Activated CD4-positive, alpha-beta T cell treated with anti-CD3 and anti-CD28 coated beads, Interleukin-2, amount 10 ng/mL, durations not matched to agents 24 days and 14 days (primary cell): ENCODE measurements at places on chromosomes 4 and X. TPM values are rescaled to one million over a fixed set of nuclear protein-coding genes. Genes with fewer than 3 reads are reported as not detected.
A peak's percentile ranks its signal among the peaks of the same experiment; 100 is the strongest.

DNA sequence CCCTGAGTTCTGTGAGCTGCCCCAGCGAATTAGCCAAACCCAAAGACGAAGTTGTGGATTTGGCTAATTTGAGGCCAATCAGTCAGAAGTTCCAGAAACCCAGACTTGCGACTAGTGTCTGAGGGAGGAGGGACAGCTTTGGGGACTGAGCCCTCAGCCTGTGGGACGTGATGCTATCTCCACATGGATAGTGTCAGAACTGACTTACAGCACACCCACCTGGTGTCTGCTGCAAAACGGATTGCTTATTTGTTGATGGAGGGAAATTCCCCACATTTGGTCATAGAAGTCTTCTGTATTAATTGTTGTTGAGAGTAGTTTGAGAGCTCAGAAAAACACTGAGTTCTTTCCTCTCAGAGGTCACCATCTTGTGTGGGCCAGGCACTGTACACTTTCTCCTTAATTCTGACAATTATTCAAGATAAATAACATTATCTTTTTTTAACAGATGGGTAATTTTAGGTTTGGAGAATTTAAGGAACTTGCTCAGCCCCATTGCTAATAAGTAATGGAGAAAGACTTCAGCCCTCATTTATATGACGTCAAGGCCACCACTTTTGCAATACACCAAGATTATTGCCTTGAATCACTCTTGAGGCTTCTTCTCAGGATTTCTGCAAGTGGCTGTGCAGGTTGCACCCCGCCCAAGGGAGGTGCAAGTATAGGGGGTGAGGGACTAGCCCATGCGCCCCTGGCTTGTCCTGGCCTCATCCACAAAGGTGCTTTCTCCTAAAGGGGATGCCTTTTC lies 16.7 kb downstream of the CLRN2 start:
- H3K27ac ChIP-seq, result no peak overlapping the region
- H3K4me1 ChIP-seq, result no peaks in the 10 kb centered on the region
- DNase-seq, result no peak
- no peaks in the 10 kb centered on the region for H3K36me3 ChIP-seq
- H3K27me3 ChIP-seq, result peaks cover 10% of the 10 kb centered on the region

DNA sequence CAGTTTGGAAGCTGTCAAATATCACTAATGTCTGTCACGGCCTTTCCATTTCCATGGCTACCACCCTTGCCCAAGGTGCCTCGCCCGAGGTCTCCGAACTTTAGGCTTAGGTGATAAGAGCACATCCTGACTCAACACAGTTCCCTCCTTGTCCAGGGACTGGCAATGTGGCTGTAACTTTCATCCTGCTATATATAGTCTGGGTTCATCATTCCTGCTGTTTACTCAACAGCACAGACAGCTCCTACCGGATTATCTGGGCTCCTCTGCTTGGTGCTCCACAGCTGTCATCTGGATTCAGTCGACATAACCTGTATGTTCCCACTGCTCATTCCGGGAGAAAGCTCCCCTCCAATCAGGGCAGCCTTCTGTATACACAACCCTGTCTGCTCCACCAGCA lies 51.2 kb downstream of the GATB start:
- no peaks in the 10 kb centered on the region for H3K27me3 ChIP-seq
- no peak overlapping the region for H3K4me3 ChIP-seq
- no peak overlapping the region for H3K27ac ChIP-seq
- DNase-seq, result no peak
- no peaks in the 10 kb centered on the region for H3K4me1 ChIP-seq

- H3K27me3 ChIP-seq, result no peaks in the 10 kb centered on the region
- no peak overlapping the region for H3K4me3 ChIP-seq
- H3K36me3 ChIP-seq, result peaks cover 1% of the 10 kb centered on the region
- H3K27ac ChIP-seq, result no peak overlapping the region
- peaks cover 2% of the 10 kb centered on the region for H3K4me1 ChIP-seq
These were observed 50.6 kb upstream of the SRPX start for GRCh38 chrX:38271154-38271716.

GRCh38 chr4:39505581-39505980 lies 21.7 kb downstream of the UGDH start:
- H3K4me1 ChIP-seq, result no peaks in the 10 kb centered on the region
- H3K27me3 ChIP-seq, result no peaks in the 10 kb centered on the region
- H3K4me3 ChIP-seq, result no peak overlapping the region
- H3K27ac ChIP-seq, result no peak overlapping the region

The TRIM75 gene
- not detected in 2 replicates for total RNA-seq

DNA sequence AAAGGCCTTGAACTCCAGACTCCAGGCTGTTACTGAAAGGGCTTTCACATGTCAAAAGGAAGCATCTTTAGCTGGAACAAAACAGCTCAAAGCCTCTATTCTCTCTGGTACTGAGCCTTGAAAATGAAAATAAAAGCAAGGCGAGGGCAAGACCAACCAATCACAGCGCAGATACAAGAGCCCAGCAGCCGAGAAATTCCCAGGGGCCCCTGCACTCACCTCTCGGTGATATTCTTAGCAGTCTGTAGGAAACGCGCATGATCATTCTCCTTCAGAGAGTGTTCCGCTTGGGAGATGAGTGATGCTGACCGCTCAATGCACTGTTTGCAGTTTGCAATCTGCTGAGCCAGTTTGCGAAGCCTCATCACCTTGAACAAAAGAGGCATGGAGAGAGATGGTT lies 138.1 kb downstream of the MID1 start:
- DNase-seq, result no peak
- no peaks in the 10 kb centered on the region for H3K4me1 ChIP-seq
- H3K4me3 ChIP-seq, result no peak overlapping the region
- H3K27me3 ChIP-seq, result no peaks in the 10 kb centered on the region
- H3K27ac ChIP-seq, result no peak overlapping the region

GRCh38 chr4:95129821-95130311 lies 372.1 kb downstream of the BMPR1B start:
- DNase-seq, result no peak
- H3K4me1 ChIP-seq, result no peaks in the 10 kb centered on the region
- H3K4me3 ChIP-seq, result no peak overlapping the region
- H3K27me3 ChIP-seq, result peaks cover 21% of the 10 kb centered on the region

- DNase-seq, result no peak
- H3K27ac ChIP-seq, result no peak within 1 kb of the TSS
- no peaks in the 10 kb centered on the region for H3K27me3 ChIP-seq
- no peaks in the 10 kb centered on the region for H3K36me3 ChIP-seq
- H3K4me1 ChIP-seq, result no peaks in the 10 kb centered on the region
These were observed at the start of gene DDX53 for GRCh38 chrX:22999696-23000223. Gene DDX53 (plus strand): TSS chrX:22999960. CDS start chrX:23000058, 98 bp downstream.

GRCh38 chrX:38313190-38313589 lies 14.1 kb downstream of the RPGR start:
- no peak overlapping the region for H3K4me3 ChIP-seq
- peaks cover 3% of the 10 kb centered on the region for H3K36me3 ChIP-seq
- no peak overlapping the region for H3K27ac ChIP-seq
- H3K27me3 ChIP-seq, result no peaks in the 10 kb centered on the region
- peak; percentile 3 for DNase-seq

- H3K36me3 ChIP-seq, result no peaks in the 10 kb centered on the region
- DNase-seq, result no peak
- H3K27me3 ChIP-seq, result no peaks in the 10 kb centered on the region
- no peak overlapping the region for H3K27ac ChIP-seq
- no peaks in the 10 kb centered on the region for H3K4me1 ChIP-seq
These were observed 39.3 kb downstream of the NHSL2 start for GRCh38 chrX:71949844-71950445.

GRCh38 chr4:13168326-13168725 lies 315.8 kb downstream of the RAB28 start:
- no peaks in the 10 kb centered on the region for H3K27me3 ChIP-seq
- DNase-seq, result no peak
- H3K4me3 ChIP-seq, result no peak overlapping the region
- no peaks in the 10 kb centered on the region for H3K36me3 ChIP-seq
- H3K27ac ChIP-seq, result no peak overlapping the region

- peaks cover 3% of the 10 kb centered on the region for H3K4me1 ChIP-seq
- H3K36me3 ChIP-seq, result no peaks in the 10 kb centered on the region
- no peak overlapping the region for H3K4me3 ChIP-seq
- H3K27ac ChIP-seq, result no peak overlapping the region
- H3K27me3 ChIP-seq, result no peaks in the 10 kb centered on the region
These were observed 56.1 kb upstream of the ADGRG2 start for GRCh38 chrX:19178402-19178801.

The CNGA1 gene
- not detected in 2 replicates for total RNA-seq

The MAGEA4 gene
- total RNA-seq, result not detected in 2 replicates

GRCh38 chrX:103356130-103356798 lies at the start of gene TCEAL9:
Gene TCEAL9 (plus strand): TSS chrX:103356506. CDS start chrX:103357685, 1,179 bp downstream.
- H3K4me1 ChIP-seq, result peaks cover 7% of the 10 kb centered on the region
- no peak within 1 kb of the TSS for H3K27ac ChIP-seq
- no peak for DNase-seq
- no peaks in the 10 kb centered on the region for H3K36me3 ChIP-seq

The ALG13 gene
- 49.5 and 64.6 TPM in 2 replicates for total RNA-seq

- DNase-seq, result no peak
- no peaks in the 10 kb centered on the region for H3K27me3 ChIP-seq
- H3K4me1 ChIP-seq, result no peaks in the 10 kb centered on the region
- H3K4me3 ChIP-seq, result no peak overlapping the region
These were observed 78.7 kb upstream of the PCDH18 start for GRCh38 chr4:137610960-137611359.

DNA sequence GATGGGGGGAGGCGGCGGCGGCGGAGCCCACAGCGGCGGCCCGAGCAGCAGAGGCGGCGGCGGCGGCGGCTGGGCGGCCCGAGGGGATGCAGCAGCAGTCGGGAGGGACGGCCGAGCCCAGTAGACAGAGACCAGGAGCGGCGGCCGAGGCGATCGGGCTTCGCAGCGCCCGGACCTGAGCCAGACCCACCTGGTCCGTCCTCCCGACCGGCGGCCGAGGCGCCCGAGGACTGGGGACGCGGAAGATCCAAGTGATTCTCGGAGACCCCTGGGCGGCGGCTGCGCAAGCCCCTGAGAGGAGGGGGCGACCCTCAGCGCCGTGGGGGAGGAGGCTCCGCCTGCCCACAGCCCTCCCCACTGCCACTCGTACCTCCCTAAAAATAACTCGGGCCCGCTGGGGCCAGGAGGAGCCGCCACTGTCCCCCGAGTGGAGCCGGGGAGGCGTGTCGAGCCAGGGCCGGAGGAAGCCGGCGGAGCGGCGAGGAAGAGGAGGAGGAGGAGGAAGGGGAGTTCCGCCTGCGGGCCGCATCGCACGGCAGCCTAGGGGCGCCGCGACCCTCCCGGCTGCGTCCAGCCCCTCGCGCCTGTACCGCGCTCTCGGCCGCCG lies 608 bp downstream of the RAPGEF2 start:
- peak overlapping the region; percentile 73 for H3K27ac ChIP-seq
- H3K4me3 ChIP-seq, result peak overlapping the region; percentile 81
- H3K27me3 ChIP-seq, result peaks cover 2% of the 10 kb centered on the region
- DNase-seq, result peak; percentile 86
- H3K4me1 ChIP-seq, result peaks cover 42% of the 10 kb centered on the region

DNA sequence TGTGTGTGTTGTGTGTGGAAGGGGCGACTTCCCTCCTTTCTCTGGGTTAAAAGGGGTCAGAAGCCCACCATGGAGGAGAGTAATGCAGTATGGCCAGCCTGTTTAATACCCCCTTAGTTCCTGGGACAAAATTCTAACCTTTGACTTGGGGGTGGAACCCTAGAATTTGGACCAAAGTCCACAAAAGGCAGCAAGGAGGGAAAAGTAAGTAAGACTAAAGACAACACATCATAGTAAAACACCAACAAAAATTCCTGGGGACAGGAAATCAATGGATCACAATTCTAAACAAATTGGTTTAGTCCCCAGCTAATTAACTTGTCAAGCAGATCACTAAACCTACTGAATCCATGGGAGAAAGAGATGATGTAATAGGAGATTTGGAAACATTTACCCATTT lies 3.1 kb downstream of the AMOT start:
- H3K4me3 ChIP-seq, result no peak overlapping the region
- H3K27me3 ChIP-seq, result peaks cover 8% of the 10 kb centered on the region
- H3K4me1 ChIP-seq, result peaks cover 9% of the 10 kb centered on the region
- no peaks in the 10 kb centered on the region for H3K36me3 ChIP-seq
- no peak overlapping the region for H3K27ac ChIP-seq
- no peak for DNase-seq

DNA sequence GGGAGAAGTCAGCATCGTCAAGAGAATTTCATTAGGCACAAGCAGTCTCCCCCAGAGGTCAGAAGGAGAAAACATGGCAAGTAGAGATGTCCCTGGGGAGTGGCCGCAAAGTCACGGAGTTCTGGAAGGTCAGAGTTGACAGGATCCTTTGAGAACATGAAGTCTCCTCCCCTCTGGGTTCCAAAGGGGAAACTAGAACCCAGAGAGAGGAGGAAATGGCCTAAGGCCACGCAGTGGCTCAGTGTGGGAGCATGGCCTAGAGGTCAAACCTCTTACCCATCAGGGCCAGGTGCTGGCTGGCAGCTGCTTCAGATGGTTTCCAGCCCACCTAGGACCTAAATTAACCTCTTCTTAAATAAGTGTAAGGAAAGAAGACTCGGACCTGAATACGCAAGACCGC lies 884 bp downstream of the IDH3G start:
- H3K27ac ChIP-seq, result peak overlapping the region; percentile 83
- H3K36me3 ChIP-seq, result peaks cover 30% of the 10 kb centered on the region
- peak overlapping the region; percentile 90 for H3K4me3 ChIP-seq
- DNase-seq, result no peak
- no peaks in the 10 kb centered on the region for H3K27me3 ChIP-seq
- H3K4me1 ChIP-seq, result peaks cover 11% of the 10 kb centered on the region

GRCh38 chrX:1434871-1435240 lies 17.9 kb downstream of the ASMTL start:
- H3K27me3 ChIP-seq, result no peaks in the 10 kb centered on the region
- H3K4me1 ChIP-seq, result no peaks in the 10 kb centered on the region
- H3K36me3 ChIP-seq, result peaks cover 52% of the 10 kb centered on the region
- no peak overlapping the region for H3K27ac ChIP-seq
